Activated CD4-positive, alpha-beta T cell treated with anti-CD3 and anti-CD28 coated beads, Interleukin-2, amount 50 U/mL, for 48 hours (primary cell): ENCODE measurements at places on chromosomes 11 and 22.

GRCh38 chr11:70482529-70482917 is 84.2 kb downstream of the CTTN start:
- no peak for DNase-seq

GRCh38 chr11:66189031-66189745 is 79.3 kb upstream of the RAB1B start:
- DNase-seq, result no peak

DNA sequence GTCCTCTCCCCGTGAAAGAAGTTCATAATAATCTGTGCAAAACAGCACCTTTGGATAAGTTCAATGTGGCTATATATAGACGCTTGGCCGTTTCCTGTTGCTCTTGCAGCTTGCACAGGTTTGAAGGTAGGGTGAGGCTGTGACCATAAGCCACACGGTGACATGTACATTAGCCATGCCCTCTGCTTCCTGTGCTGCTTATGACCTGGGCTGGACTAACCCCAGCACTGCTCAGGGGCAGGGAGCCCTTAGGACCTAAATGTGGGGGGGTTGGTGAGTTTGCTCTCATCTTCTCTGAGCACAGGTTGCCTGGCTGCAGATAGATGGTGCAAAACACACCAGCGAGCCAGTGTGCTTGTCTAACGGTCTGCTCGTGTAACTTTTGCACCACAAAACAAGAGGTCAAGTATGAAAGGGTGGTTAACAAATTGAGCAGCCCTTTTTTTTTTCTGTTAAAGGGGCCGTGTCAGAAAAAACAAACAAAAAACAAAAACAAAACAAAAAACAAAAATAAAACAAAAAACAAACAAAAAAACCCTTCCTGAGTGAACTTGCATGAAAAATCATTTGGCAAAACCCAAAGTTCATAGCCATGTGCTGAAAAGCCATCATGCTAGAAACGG is 37.3 kb downstream of the FLI1 start:
- no peak for DNase-seq

DNA sequence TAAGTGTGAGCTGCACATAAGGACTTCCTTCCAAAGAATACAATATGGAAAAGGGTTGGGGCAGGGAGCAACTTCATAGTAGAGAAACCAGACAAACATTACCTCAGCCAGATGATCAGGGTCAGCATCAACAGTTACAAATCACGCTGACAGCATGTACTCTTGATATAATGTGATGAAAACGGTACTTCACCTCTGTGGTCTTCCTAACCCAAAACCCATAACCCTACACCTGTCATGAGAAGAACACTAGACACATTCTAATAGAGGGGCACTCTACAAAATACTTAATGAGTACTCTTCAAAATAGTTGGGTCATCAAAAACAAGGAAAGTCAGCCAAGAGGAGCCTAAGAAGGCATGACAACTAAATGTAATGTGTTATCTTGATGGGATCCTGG is 43.9 kb downstream of the RRAS2 start:
- no peak for DNase-seq

- no peak for DNase-seq
Observed at GRCh38 chr22:42073621-42074041, 417 bp upstream of the PHETA2 start.

DNA sequence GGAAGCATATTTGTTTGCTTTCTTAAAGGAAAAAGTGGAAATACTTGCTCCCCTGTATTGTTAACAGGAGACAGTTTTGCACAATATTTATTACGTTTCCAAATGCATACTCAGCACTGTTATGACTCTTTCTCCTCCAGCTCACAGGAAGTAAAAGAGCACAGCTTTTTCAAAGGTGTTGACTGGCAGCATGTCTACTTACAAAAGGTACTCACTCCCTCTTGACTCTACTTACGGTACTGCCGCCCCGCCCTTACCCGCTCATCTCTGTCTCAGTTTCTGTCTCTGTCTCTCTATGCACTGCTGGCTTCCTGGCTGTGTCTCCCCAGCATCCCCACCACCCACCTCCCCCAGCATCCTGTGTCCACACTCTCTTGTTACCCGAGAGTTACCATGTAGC is 32.2 kb upstream of the MYO18B start:
- DNase-seq, result peak; percentile 22

- DNase-seq, result no peak
Observed at GRCh38 chr22:19063581-19064353, 58.4 kb downstream of the DGCR2 start.

- DNase-seq, result no peak
Observed at GRCh38 chr11:70470127-70470526, 71.8 kb downstream of the CTTN start.

DNA sequence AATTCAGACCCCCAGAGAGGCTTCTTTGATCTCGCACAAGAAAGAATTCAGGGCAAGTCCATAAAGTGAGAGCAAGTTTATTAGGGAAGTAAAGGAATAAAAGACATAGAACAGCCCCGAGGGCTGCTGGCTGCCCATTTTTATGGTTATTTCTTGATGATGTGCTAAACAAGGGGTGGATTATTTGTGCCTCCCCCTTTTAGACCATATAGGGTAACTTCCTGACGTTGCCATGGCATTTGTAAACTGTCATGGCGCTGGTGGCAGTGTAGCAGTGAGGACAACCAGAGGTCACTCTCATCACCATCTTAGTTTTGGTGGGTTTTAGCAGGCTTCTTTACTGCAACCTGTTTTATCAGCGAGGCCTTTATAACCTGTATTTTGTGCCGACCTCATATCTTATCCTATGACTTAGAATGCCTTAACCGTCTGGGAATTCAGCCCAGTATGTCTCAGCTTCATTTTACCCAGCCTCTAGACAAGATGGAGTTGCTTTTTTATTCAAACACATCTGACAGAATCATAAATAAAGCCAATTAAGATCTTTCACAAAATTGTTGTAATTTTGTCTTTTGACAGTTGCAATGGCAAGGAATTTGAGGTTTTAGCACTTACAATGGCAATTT is 7.6 kb downstream of the DDIAS start:
- DNase-seq, result no peak

GRCh38 chr11:8917157-8917825 is 6.3 kb downstream of the AKIP1 start:
- DNase-seq, result no peak

DNA sequence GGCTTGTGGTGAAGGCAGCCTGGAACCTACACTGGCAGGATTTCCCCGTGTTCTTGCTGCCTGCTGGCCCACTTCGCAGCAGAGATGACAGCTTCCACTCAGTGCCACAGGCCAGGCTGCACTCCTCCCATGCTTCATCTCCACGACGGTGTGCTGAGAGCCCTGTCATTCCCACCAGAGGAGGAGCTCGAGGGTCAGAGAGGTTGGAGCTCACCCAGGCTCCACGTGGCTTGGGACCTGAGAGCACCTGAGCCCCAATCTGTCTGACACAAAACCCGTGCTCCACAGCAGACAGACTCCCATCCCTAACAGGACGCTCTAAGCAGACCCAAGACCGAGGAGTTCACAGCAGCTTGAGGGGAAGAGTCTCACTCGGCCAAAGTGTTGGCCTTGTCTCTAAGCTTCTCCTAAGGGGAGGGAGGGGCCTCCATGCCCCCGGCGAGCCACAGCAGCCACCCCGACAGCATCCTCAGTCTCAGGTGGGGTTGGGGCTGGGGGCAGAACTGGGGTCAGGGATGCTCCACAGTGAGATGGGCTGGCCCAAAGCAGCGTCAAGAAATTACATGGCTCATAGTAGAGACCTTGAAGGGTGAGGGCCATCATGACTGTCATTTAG is 10.7 kb downstream of the LRFN4 start:
- DNase-seq, result no peak

DNA sequence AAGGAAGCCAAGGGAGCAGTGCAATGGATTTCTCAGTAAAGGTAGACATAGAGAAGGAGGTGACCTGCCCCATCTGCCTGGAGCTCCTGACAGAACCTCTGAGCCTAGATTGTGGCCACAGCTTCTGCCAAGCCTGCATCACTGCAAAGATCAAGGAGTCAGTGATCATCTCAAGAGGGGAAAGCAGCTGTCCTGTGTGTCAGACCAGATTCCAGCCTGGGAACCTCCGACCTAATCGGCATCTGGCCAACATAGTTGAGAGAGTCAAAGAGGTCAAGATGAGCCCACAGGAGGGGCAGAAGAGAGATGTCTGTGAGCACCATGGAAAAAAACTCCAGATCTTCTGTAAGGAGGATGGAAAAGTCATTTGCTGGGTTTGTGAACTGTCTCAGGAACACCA is 6.6 kb downstream of the TRIM22 start:
- DNase-seq, result no peak

- no peak for DNase-seq
Observed at GRCh38 chr11:200224-201003, 6.8 kb downstream of the BET1L start.

- no peak for DNase-seq
Observed at GRCh38 chr11:97893612-97894011, 1127.1 kb upstream of the CNTN5 start.
